ENCODE measurements at places on chromosomes 16 and 17. TPM values are rescaled to one million over a fixed set of nuclear protein-coding genes. Genes with fewer than 3 reads are reported as not detected.

- H3K4me1 ChIP-seq, result peaks cover 31% of the 10 kb centered on the region
- no peak for DNase-seq
- H3K36me3 ChIP-seq, result peaks cover 24% of the 10 kb centered on the region
- H3K27ac ChIP-seq, result no peak overlapping the region
Observed at GRCh38 chr17:17700251-17700969, 19.2 kb downstream of the RAI1 start.

- no peaks in the 10 kb centered on the region for H3K27me3 ChIP-seq
- no peak overlapping the region for H3K27ac ChIP-seq
- peaks cover 10% of the 10 kb centered on the region for H3K4me1 ChIP-seq
- H3K36me3 ChIP-seq, result no peaks in the 10 kb centered on the region
- DNase-seq, result no peak
Observed at GRCh38 chr16:29708917-29709600, 30.1 kb downstream of the QPRT start.

GRCh38 chr16:84370723-84371552 lies 2.6 kb downstream of the ATP2C2 start:
- no peaks in the 10 kb centered on the region for H3K36me3 ChIP-seq
- no peak for DNase-seq
- no peak overlapping the region for H3K4me3 ChIP-seq
- H3K27me3 ChIP-seq, result peaks cover 63% of the 10 kb centered on the region
- H3K4me1 ChIP-seq, result no peaks in the 10 kb centered on the region

DNA sequence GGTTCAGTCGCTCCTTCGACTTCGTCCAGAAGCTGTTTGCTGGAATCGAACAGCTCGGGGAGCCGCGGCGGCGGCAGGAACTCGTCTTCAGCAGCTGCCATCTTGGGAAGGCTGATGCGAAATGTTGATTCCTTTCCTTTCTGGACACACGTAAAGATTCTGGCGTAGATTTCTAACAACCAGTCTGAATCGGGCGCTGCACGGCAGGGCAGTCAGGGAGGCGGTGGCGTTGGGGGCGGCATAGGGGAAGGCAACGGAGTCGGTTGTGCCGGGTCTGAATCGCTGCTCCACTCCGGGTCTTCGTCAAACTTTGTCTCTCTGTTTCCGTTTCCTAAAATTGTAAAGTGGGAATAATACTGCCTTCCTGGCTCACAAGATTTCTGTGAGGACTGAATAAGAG lies 30.3 kb downstream of the TEX14 start:
- no peaks in the 10 kb centered on the region for H3K36me3 ChIP-seq
- no peaks in the 10 kb centered on the region for H3K27me3 ChIP-seq
- H3K4me1 ChIP-seq, result peaks cover 15% of the 10 kb centered on the region

DNA sequence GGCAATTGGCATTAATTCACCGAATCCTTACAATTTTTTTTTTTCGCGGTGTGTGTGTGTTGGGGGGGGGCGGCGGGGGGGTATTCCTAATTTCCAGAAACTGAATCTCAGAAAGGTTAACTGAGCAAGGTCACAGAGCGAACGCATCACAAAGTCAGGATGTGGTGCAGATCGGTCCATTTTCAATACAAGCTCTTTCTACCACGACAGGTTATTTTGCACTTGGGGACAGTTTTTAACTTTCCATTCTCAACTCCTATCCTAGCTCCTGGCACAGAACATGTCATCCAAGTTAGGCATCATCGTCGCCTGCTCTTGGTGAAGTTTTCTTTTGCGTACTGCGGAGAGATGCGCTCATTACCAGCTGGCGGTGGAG lies 15.4 kb upstream of the ERN1 start:
- H3K4me1 ChIP-seq, result peaks cover 13% of the 10 kb centered on the region
- no peak for DNase-seq
- H3K27me3 ChIP-seq, result no peaks in the 10 kb centered on the region
- H3K4me3 ChIP-seq, result peak overlapping the region; percentile 57

DNA sequence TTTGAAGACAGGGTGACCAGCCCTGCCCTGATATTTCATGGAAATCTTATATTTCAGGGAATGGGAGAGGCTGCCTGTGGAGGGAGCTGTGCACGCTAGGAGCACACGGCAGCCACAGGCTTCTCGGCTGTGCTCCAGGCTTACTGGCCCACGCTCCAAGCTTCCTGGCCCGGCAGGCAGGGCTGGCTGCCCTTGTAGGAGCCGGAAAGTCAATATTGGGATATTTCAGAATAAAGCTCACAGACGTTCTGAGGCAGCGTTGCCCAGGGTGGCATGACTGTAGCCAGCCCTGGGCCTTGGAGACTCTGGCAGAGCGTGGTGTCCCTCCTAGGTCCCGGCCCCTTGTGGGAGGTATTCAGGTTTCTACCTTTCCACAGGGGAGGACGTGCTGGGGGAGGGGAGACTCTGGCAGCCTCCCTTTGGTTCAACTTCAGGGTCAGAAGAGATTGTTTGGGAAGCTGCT lies 95.6 kb downstream of the NPIPB11 start:
- H3K4me3 ChIP-seq, result no peak overlapping the region
- no peak for DNase-seq
- H3K27me3 ChIP-seq, result no peaks in the 10 kb centered on the region
- no peak overlapping the region for H3K27ac ChIP-seq
- H3K36me3 ChIP-seq, result no peaks in the 10 kb centered on the region

The FBF1 gene
- 29.0 TPM for total RNA-seq

The MEFV gene
- not detected for total RNA-seq

The NPIPB2 gene
- 0.53 TPM for total RNA-seq

The PPP1R27 gene
- total RNA-seq, result not detected

The ACE gene
- total RNA-seq, result not detected

The DHRS7C gene
- total RNA-seq, result not detected

Data from SJSA1 (cell line).